ENCODE measurements at places on chromosomes 5 and 9. TPM values are rescaled to one million over a fixed set of nuclear protein-coding genes. Genes with fewer than 3 reads are reported as not detected.

CEL gene
- 0.74 TPM for total RNA-seq

SMIM32 gene
- total RNA-seq, result not detected

HMMR gene
- 9.3 TPM for total RNA-seq

ANKRD20A1 gene
- total RNA-seq, result 18.2 TPM

DIPK1B gene
- 11.5 TPM for total RNA-seq

RUFY1 gene
- total RNA-seq, result 35.6 TPM

EFNA5 gene
- 11.8 TPM for total RNA-seq

DNA sequence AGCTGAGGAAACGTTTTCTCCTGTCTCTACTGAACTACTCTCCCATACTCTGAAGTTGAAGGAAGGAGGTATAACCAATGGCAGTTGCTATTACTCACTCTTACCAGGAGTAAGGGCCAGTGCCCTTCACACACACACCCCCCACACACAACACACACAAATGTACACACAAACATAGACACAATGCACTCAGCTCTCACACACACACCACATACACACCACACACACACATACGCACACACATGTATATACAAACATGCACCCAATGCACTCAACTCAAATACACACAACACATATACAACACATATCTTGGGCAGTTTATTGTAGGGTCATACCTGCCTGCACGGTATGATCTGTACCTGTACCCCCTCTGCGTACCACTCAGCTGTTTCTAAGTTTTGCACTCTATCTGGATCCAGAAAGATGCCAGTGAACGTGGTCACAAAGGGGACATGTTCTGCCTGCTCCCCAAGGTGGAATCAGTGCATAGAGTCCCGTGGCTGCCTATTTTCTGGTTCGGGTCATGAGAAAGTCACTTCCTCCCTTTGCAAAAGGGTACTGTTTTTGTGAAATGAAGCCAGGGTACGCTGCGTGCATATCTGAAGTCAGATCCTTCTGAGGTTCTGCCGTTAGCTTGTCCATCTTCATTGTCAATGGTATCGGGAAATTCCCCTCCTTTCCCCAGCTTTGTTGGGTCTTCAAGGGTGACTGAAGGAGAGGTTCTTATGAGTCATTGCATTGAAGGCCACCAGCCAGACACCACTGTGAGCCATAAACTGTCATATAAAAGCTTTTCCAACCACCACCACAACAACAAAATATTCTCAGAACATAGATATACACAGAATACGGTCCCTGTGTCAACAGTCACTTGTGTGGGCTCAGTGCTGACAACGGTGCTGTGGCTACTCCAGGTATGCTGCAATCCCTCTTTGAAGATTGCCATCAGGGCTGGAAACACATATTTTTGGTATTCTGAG, 131.9 kb downstream of the UGCG start:
- no peak for DNase-seq

GRCh38 chr5:159553792-159554191, 223.5 kb upstream of the IL12B start:
- DNase-seq, result no peak

DNA sequence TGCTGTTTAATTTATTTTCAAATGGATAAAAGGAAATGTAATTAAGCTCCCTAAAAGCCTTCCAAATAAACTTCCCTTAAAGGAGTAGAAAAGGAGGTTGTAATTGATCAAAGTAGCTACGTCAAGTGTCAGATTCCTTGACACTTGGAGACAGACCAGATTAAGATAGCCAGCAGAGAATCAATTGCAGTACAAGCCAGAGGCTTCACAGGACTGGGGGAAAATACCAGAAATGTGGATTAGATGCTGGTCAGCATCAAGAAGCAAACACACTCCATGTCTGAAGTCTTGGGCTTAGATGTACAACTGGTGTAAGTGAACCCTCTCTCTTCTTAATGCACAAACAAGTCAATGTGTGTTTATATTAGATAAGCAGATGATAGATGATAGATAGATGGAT, 184.9 kb upstream of the TAS2R1 start:
- DNase-seq, result no peak

DNA sequence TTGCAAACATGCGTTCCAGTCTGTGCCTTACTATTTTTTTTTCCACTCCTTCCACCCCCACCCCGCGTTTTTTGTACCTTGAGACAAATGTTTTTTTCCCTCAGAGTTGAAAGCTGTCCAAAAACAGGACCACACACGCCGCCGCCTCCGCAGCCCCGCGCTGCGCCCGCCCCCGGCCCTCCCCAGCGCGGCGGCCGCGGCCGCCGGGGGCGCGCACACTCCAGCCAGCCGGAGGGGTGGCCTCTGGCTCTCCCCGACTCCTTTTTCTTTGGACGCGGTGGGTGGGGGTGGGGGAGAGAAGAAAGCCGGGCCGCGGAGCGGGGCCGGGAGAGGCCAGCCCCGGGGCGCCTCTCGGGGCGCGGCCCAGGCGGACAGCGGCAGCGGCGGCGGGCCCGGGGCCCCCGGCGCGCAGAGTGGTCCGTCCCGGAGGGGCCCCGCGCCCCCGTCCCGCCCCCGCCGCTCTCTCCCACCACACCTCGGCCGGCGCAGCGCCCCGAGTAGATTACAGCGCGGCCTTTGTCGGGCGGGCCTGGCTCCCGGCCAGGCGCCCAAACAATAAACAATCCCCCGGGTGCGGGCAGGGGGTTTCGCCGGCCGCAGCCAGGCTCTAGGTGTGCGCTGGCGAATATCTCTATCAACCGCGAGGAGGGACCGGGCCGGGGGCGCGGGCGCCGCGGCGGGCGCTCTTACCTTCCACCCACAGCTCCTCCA, 10.9 kb downstream of the PTCH1 start:
- DNase-seq, result no peak

DNA sequence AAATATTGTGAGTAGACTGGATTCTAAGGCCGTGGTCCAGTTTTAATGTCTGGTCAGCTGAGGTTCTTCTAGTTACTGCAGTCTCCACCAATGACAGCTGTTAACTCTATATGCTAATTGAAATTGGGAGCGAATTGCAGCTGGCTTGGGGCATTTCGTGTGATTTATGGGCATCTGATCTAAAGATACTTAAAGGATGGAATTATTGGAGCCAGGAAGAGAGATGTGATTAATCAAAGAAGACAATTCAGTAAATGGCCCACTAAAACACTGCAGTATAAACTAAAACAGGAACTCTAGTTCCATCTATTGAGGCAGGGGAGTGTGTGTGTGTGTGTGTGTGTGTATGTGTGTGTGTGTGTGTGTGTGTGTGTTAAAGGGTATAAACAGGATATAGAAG, 157.5 kb upstream of the IQGAP2 start:
- no peak for DNase-seq

GRCh38 chr5:139723986-139724587, 71.5 kb upstream of the PSD2 start:
- no peak for DNase-seq

DNA sequence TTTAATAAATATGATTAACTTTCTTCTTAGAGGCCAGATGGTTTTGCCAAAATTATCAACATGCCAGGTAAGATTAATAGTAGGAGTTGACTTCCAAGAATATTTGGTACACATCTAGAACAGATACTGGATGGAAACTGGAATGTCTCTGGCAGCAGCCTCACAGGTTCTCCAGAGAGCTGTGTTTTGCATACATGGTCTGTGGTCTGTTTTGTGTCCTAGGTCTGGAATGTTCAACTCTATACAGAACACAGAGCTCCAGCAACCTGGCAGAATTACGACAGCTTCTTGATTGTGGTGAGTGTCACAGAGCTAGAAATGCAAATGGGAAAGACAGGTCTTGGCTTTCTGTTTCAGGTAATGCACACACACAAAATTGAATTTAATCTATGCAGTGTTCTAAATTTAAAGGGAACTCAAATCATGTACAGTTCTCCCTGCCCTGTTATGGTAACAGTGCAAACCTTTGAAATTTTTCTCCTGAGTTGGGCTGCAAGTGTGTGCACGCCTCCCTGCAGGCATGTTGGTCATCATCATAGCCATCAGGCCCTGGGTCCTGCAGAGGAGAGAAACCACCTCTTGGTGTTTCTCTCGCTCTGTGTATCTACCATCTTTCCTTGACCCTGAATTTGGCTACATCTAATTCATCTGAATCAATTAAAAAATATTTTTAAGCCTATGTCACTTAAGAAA, 58.3 kb downstream of the PIK3R1 start:
- DNase-seq, result no peak

DNA sequence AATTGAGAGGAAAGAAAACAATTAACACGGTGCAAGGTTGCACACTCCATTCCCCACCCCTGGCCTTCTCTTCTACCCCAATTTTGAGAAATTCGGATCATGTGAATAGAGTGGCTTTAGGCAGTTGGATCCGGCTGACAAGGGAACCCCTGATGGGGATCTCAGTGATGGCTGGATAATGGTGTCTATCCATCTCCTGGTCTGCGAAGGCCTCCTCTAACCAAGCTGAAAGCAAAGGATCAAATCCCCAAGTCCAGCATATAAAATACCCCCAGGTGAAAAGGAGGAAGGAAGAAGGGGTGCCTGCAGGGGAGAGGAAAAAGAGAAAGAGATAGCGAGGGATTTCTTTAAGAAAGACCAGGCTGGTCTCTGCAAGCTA, 16.0 kb downstream of the NR2F1 start:
- DNase-seq, result no peak

Measured in vagina (tissue), 2 donors.